ENCODE measurements at places on chromosomes 4 and X.

GRCh38 chr4:36043901-36044300, 200.4 kb downstream of the ARAP2 start:
- no peak for DNase-seq

GRCh38 chrX:49214996-49215526, 15.1 kb upstream of the SYP start:
- no peak for DNase-seq

GRCh38 chrX:31551913-31552312, 480.1 kb upstream of the FTHL17 start:
- no peak for DNase-seq

DNA sequence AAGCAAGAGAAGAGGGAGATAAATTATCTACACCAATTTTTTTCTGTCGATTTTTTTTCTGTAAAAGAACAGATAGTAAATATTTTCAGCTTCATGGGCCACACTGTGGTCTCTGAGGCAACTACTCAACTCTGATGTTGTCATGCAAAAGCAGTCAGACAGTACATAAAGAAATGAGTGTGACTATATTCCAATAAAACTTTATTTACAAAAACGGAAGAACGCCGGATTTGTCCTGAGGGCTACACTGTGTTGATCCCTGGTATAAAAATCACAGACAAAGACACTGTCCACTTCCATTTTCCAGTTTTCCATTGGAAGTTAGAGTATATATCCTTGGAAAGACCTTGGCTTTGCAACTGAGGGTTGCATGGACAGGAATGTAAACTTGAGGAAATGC, 18.0 kb downstream of the GPR143 start:
- no peak for DNase-seq

GRCh38 chr4:152848508-152848907, 68.8 kb downstream of the ARFIP1 start:
- DNase-seq: no peak

DNA sequence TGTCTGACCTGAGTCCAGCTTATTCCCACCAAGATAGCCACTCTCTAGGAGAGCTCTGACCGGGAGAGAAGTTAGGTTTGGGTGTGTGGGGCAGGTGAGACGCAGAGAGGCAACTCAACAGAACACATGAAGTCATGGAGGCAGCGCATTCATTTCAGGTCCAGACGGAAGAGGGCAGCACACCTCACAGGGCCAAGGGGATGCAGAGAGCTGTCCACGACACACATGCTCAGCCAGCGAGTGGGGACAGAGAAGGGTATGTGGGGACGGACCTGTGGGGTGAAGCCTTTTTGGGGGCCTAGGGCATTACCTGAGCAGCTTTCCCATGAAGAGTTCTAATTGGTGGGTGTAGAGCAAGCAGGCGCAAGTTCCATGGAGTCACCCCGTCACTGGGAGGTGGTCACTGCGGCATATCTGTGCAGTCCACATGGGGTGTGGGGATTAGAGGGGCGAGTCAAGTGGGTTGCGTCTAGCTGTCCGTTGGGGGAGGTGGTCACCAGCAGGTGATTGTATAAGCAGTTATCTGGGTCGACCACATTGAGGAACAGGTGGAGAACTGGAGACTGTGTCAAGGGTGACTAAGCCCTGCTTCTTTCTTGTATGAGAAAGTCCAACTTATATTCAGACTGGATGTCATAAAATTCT, 24.3 kb upstream of the UXT start:
- DNase-seq: no peak

- DNase-seq: no peak
Observed at GRCh38 chr4:99991741-99992140, 41.7 kb upstream of the H2AZ1 start.

DNA sequence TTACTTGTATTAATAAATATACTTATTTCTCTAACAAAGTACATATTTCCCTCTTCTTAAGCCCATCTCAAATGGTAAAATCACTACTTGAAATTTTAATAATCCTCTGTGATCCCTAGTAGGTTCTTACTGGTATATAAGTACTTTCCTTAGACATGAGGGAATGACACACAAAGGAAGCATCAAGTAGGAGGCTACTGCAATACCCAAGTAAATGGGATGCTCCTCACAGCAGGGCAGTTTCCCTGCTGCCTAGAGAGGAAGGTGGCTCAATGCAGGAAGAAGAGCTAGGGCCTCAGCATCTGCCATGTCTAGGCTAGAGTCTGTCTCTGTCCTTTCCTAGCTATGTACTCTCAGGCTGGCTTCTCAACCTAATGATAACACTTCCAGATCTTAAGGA, 122.1 kb upstream of the DIPK2B start:
- DNase-seq: no peak

DNA sequence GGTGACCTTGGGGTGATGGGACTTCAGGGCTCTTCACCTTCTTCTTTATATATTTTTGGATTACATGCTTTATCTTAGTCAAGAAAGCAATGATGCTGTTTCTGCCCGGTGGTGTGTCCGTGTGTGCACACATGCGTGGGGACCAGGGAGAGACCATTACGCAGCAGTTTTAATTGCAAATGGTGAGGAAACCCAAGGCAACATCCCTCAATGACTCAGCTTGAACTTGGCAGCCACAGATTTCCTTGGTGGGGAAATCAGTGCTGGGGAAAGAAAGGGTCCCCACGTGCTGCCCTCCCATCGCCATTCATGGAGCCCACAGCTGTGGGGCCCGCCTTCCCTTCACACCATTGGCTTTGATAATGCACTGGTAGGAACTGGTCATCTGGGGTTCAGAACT, 46.2 kb upstream of the C4orf50 start:
- no peak for DNase-seq

DNA sequence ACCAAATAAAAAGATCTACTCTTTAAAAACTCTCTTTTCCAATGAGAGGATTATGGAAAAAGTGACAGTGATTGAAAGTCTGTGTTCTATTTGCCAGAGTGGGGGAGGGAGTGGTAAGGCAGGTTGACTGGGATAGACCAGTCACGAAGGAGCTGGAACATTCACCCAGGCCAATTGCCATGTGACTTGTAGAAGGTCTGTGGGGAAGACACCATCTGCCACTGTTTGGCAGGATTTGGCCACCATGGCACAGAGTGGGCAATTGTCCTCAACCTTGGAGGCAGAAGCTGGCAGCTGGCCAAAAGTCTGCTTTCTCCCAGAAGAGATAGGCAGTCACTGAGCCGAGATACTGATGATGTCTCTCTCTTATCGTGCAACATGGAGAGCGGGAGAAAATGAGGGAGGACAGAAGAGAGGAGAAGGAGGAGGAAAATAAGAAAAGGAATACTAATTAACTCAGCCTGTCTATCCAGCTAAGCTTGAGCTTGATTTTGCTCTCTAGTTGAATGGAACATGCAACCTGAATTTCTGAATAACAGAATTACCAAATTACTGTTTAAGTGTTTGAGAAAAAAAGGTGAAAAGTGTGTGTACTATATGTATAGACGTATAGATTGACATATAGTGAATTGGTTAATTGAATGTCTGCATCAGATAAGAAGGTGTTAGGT, 267.1 kb downstream of the ARHGAP24 start:
- DNase-seq: no peak

DNA sequence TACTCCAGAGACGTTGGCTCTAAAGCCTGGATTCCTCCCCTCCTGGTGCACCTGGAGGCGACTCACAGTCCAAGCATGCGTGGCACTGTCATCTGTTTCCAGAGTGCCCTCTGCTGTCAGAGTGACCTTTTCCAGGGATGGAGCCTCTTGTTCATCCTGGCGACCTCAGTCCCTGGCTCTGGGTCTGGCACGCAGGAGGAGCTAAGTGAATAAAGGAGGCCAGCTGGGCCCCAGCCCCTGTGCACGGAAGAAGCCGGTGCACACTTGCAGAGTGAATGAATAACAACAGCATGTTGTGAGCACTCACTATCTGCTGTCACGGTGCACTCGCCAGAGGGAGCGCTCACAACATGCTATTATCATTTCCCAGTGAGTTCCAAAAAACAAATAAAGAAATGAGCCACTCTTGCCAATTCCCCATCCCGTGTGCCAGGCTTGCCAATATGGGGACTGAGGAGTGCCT, 27.8 kb upstream of the PSAPL1 start:
- no peak for DNase-seq

- no peak for DNase-seq
Observed at GRCh38 chrX:153917869-153918268, 8.2 kb downstream of the ARHGAP4 start.

GRCh38 chr4:79964400-79965211, 108.4 kb downstream of the ANTXR2 start:
- DNase-seq: no peak

DNA sequence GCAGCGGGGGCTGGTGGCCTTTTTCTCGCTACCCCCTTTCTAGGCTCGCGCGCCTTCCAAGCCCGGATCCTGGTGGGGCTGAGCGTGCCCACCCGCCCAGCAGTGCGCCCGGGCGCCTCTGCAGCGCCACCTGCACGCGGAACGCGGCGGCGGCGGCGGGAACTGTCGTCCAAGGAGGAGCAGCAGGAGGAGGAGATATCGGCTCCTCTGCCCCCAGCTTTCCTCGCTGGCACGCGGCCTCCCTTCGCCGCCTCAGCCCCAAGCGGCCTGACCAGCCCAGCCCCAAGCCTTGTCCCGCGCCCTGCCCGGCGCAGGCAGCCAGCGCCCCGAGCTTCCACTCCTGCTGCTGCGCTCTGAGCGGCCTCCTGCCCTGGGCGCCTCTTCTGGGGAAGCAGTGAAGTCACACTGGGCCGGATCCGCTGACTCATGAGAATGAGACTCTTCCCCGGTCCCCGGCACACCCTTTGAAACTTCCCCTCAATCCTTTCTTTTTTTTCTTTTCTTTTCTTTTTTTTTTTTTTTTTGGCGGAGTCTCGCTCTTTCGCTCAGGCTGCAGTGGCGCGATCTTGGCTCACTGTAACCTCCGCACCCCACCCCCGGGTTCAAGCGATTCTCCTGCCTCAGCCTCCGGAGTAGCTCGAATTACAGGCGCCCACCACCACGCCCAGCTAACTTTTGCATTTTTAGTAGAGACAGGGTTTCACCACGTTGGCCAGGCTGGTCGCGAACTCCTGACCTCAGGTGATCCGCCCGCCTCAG, 10.6 kb upstream of the ELF4 start:
- DNase-seq: no peak

GRCh38 chr4:188400451-188400850, 261.2 kb downstream of the TRIML1 start:
- DNase-seq: no peak

- DNase-seq: no peak
Observed at GRCh38 chrX:78111140-78111931, 7.3 kb downstream of the PGK1 start.

DNA sequence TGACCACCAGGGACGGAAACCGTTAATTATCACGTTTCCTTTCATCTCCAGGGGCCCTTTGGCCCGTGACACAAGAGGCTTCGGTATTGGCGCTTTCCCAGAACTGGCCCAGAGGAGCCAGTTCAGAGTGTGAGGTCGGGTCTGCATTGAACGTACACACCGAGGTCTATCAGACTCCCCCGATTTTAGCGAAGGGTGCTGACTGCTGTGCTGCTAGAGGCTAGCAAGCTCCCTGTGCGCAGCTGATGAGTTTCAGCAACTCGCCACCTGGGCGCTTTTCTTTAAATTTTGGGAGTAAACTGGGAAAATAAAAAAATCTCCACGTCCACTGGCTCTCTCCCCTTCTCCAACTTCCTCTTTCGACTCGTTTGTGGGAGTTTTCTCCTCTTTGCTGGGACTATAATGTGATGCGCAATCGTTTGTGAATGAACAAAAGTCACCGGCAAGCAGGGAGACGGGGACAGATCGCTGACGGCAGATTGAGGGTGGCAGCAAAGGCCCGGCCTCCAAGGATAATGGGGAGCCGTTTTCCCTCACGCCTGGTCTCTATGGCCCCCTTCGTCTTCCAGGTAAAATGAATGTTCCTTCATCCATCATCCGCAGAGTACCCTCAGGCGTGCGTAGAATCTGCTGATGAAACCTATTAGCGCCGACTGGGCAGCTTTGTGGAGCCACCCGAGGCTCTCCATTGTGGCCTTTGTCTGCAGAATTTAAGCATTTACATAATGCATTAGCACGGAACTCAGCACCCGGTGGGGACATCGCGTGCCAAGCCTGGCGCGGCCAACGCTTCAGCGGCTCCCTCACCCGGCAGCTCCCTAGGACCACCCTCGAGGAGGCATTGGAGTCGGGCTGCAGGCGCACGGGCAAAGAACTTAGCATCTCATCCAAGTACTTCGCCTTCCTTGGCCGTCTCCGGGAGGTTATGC, 1.6 kb upstream of the LRAT start:
- peak; percentile 64 for DNase-seq

- no peak for DNase-seq
Observed at GRCh38 chr4:52655506-52655905, 3.6 kb downstream of the USP46 start.

DNA sequence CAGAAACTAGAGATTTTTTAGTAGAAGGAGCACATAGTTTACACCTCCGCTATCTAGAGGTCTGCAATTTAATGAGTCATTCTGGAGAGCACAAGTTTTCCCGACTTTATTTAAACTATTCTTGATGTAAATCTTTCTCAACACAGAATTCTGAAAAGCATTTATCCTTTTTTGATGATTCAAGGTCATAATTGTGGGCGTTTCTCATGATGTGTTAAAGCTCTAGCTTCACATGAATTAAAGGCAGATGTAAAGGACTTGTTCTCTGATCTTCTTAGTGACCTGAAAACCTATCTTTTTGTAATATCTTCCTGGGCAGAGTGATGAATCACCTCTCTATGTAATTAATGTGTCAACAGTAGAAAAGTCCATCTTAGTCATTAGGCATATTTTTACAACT, 128.8 kb downstream of the COMMD8 start:
- no peak for DNase-seq

GRCh38 chrX:70117738-70118137, 15.5 kb upstream of the IGBP1 start:
- no peak for DNase-seq

DNA sequence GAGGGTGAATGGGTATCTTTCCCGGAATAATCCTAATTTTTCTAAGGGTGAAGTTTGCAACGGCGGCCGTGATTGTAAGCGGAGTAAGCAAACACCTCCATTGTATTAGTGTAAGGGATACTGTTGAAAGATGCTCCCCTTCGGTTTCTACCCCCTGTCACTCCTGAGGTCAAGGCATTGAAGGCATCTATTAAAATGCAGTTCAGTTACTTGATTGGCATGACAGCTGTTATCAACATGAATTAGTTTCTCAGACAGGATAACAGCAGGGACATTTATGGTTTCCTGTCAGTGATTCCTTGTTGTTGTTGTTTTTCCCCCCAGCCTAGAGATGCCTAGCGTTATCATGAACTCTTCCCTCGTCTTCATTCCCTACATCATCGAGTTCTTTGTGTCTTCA, 552 bp downstream of the SLC25A14 start:
- DNase-seq: no peak

DNA sequence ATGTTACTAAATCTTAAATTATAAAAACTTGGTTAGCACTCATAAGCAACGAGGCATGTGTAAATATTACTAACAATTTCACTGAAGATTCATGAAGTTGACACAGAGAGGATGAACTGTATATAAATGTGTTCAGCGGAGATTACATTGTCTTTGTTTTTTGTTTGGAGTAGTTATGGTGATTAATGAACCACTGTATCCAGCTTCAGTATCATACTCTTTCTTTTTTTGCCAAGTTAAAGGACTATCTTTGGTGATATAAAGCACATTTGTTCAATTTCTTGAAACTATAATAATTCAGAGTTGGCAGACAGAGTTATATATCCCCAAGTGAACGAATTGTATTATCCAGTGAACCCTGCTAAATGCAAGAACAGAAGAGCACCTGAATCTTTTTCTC, 497.6 kb downstream of the CCSER1 start:
- DNase-seq: no peak

GRCh38 chr4:1599026-1599481, 85.1 kb downstream of the FAM53A start:
- DNase-seq: no peak

All from H1 (cell line).